ENCODE measurements at places on chromosomes 6 and 20.

GRCh38 chr6:126824815-126825214 lies 293.7 kb upstream of the RSPO3 start:
- no peak for DNase-seq

DNA sequence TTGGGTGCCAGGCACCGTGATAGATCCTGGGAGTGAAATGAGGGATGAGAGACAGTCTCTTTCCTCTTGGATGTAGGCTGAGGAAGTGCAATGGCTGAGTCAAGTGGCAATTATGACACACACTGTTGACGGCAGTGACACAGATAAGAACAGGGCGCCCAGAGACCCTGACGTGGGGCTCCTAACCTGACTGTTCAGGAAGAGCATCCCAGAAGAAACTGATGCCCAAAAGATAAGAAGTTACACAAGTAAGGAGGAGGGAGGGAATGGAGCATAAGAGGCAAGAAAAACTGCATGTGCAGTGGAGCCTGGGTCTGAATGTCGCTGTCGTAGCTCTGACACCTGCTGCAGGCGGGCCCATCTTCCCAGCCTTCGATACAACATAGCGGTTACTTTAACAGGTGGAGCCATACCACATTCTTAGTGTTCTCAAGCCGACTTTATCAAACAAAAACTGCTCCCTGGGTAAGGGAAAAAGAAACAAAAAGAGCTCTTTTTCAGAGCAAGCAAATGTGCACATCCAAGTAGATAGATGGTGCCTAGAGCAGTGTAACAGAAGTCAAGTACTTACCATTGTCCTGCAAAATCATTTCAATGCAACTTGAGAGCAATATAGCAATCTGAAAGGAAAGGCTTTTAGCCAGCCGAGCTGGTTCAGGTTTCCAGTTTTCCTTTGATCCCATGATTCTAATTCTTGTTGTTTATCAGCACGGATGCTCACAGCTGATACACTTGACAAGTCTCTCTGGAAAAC lies 463.9 kb upstream of the JARID2 start:
- DNase-seq: no peak

DNA sequence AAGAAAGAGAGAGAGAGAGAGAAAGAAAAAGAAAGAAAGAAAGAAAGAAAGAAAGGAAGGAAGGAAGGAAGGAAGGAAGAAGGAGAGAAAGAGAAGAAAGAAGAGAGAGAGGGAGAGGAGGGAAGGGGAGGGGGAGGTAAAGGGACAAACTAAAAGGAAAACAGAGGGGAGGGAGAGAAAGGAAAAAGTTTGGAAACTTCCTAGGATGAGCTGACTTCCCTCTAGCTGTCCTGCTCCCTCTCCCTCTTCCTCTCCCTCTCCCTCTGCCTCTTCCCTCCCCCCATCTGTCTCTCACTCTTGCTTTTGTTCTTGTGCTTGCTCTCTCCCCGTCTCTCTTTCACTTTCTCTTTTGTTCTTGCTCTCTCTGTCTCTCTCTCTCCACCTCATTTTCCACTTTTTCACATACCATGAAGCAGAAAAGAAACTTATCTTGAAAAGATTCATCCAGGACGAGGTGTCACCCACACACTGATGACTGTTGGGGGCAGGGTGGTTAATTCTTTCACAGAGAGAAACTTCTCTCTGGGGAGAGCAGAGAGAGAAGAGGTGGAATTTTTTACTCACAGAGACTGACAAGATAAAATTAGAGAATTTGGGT lies 56.4 kb upstream of the DUSP22 start:
- no peak for DNase-seq

DNA sequence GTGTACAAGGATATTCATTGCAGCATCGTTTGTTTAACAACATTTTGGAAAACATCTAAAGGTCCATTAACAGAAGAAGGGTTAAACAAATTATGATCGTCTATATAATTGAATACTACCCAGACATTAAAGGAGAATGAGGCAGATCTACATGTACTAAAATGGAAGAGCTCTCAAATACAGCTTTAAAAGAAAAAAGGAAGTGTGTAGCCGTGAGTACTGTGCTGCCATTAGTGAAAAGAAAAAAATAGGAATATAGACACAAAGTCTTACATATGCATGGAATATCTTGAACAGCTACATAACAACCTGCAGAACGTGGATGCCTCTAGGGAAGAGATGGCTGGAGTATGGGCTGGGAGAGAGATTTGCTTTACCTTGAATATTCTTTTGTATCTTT lies 37.9 kb downstream of the PRDM1 start:
- DNase-seq: no peak

GRCh38 chr20:34324541-34324940 lies 21.4 kb upstream of the AHCY start:
- peak; percentile 20 for DNase-seq

- no peak for DNase-seq
Observed at GRCh38 chr6:42125231-42125630, 17.2 kb downstream of the C6orf132 start.

- DNase-seq: no peak
Observed at GRCh38 chr20:45028424-45029136, 62.3 kb downstream of the STK4 start.

DNA sequence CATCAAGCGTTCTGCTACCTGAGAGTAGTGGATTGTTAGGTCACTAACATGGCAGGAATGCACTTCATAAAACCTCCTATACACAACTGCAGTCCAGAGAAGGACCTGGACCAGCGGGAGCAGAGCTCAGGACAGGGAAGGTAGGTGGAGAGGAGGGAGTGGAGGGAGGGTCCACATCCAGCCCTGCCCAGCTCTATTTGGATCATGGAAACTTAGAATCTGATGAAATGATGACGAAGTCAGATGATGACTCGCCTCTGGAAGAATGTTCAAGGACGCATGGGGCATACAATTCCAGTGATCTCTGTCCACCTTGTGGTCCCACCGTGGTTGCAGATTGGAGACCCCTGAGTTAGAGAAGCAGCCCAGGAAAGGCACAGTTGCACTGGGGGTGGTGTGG lies 68.8 kb downstream of the CLIC5 start:
- no peak for DNase-seq

DNA sequence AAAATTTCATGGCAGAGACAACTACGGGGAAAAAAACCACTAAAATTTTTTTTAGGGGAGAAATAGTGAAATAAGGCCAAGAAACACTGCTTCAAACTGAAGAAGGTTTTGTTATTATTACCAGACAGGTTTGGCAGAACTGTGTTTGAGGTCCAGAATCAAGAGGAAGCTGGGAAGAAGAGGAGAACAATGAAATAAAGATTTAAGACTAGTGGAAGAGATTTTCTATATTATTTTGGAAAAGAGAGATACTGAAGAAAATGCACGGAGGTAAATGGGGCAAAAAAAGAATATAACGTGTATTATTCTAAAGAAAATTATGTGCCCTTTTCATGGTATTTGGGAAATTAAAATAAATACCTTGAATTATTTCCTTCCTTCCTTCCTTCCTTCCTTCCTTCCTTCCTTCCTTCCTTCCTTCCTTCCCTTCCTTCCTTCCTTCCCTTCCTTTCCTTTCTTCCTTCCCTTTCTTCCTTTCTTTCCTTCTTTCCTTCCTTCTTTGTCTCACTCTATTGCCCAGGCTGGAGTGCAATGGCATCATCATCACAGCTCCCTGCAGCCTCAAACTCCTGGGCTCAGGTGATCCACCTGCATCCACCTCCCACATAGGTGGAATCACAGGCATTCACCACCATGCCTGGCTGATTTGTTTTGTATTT lies 124.3 kb downstream of the GJA1 start:
- no peak for DNase-seq

- peak; percentile 86 for DNase-seq
Observed at GRCh38 chr6:112253841-112254816, at the start of gene LAMA4. TSS of gene LAMA4 (minus strand) at chr6:112254567. CDS start at chr6:112254150, 417 bp downstream.

DNA sequence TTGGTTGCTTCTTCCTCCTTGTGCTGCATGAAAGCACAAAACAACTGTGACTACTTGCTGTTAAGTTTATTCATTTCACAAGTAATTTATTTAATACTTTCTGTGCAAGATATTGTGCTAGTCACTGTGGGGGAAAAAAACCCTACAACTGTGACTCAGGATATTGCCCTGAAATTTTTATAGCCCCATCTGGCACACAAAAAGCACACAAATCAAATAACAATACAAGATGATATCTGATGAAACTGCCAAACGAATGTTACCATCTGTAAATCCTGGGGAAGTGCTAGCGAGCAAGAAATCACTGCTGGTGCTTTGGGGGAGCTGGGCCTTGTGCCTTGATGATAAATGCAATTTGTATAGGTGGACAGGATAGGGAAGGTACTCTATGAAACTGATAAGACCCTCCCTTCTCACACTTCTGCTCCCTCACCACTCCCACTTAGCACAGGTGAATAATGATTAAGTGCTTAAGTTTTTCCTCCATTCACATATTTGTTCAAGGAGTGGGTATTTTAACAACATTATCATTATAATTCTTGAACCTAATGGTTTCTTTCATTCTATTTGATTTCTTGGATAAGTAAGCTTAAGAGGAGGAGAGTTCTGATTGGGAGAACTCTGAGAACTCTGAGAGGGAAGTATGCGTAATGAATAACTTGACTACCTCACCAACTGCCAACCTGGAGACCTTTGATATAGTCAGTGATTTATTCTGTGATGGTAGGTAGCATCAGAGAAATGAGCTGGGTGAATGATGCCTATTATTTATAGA lies 115.3 kb downstream of the RTN4IP1 start:
- peak; percentile 66 for DNase-seq

GRCh38 chr6:43488667-43489276 lies 11.4 kb downstream of the TJAP1 start:
- DNase-seq: no peak

DNA sequence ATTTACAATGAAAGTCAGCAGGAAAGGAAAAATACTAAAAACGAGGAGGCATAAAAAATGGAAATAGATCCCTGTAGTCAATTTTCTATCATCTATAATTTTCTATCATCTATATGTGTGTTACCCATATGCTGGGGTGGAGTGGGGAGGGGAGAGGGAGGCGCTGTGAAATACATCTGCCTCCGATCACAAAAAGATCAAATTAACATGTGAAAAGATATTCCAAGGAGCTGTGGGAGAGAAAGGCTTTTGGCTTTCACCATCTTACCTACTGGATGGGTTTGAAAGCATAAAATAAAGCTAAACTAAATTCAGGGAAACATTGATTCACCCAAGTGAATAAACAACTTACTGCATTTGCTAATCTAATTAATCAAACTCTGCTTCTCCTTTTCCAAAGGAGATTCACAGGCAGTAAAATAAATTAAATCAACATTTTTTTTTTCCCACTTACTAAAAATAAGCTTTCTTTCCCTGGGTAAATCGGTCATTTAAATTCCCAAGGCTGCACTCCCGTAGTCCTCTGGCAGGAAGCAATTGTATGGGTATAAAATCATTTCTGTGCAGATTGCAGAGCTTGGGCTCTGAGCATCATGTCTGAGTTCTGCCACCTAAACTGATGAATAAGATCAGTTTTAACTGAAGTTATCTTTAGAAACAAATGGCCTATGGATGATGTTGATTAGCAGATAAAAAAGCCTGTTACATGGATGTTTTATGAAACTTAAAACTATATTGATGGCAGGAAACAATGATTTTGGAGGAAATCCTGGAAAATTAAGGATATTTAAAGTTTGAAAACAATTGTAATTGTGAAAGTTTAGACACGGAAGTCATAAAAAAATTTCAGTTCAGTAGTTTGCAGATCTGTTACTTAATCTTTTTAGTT lies 147.9 kb downstream of the SOX4 start:
- peak; percentile 73 for DNase-seq
